ENCODE measurements at places on chromosomes 4 and X. TPM values are rescaled to one million over a fixed set of nuclear protein-coding genes. Genes with fewer than 3 reads are reported as not detected.
A peak's percentile ranks its signal among the peaks of the same experiment; 100 is the strongest.

DNA sequence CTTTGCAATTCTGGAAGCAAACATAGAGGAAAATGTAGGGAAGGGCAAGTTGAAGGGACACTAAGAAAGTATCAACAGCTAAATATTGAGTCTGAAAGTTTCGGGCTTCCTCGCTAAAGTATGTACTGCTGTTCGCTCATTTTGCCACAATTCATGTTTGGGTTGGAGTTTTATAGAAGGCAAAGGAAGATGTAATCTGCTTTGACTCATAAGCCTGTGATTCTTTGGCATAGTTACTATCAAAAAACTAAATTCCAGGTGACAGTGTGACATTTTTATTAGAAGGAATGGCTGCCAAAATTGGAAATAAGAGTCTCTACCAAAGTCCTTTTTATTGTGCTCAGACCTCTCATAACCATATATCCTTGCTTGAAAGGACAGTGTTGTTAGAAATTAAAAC lies 336.7 kb upstream of the ADGRL3 start:
- no peak for DNase-seq

DNA sequence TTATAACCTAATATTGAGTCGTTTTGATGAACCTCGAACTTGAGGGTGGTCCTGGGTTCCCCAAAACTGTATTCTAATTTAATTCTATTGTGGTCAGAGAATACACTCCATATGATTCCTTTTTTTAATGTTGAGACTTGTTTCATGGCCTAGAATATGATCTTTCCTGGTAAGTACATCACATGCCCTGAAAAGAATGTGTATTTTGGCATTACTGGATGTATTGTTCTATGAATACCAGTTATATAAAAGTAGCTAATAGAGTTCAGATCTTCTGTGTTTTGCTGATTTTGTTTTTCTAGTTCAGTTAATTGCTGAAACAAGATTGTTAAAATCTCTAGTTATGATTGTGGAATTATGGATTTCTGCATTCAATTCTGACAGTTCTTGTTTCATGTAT lies 18.8 kb downstream of the PRRG1 start:
- DNase-seq, result no peak

GRCh38 chr4:177308125-177308524 lies 1.5 kb upstream of the NEIL3 start:
- no peak for DNase-seq

- no peak for DNase-seq
These were observed 330.1 kb upstream of the GRID2 start for GRCh38 chr4:91973479-91974153.

DNA sequence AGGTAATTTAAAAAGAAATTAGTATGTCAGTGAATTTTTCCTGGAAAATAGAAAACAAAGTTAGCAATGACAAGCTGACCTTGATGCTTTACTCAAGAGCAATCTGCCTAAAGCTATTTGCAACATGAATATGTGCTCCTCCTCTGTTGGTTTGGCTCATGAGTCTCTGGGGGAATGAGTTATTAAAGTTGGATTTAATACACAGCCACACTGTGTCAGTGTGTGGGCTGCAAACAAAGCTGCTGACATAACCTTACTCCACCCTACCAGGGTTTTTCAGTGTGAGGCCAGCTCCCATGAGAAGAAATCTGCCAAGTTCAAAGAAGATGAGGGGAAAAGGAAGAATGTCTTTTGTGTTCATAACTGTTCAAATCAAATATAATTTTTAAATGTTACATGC lies 280.5 kb downstream of the TLL1 start:
- DNase-seq, result no peak

DNA sequence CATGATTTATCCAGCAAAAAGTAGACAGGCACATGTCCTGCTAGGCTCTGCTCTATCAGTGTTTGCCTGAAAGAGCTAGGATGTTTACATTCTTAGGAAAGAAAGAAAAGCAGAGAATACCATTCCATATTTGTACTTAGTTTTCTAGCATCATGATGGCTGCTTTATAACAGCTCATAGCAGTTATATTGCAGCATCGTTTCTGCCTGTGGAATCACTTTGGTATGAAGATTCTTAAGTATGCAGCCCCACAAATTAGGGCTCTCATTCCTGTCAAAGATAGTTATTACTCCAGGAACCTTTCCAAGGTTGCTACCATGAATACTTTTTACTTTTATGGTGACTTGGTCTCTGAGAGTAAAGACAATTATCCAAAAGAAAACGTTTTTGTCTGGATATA lies 119.0 kb upstream of the MYOZ2 start:
- DNase-seq, result no peak

- peak; percentile 61 for DNase-seq
These were observed 63.7 kb upstream of the CD99 start for GRCh38 chrX:2627272-2627867.

DNA sequence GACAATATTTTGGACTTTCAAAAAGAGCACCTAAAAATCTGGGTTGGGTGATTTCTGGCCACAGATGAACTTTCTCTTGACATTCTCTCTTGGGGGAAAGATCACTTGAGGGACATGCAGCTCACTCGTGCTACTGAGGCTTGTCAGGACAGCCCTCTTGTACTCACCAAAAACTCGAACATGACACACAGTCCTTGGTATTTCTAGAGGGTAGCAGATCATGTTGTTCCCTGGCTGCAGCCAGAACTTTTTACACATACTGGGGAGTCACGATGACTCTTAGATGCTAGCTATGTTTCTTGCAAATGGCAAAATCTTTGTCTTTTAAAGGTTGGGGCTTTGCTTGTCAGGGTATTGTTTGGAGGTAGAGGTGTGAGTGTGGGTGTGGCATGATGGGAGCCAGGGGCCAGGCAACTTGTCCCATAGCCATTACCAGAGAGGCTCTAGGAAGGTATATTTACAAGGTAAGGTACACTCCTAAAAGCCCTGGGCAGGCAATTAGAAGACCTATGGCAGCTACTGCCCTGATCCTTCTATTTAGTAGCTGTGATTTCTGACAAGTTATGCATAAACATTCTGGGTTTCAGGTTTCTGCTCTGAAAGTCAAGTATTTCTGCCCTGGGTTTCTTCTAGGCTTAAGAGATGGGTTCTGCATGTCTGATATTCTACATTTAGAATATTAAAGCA lies 241.7 kb upstream of the TLL1 start:
- DNase-seq, result no peak

DNA sequence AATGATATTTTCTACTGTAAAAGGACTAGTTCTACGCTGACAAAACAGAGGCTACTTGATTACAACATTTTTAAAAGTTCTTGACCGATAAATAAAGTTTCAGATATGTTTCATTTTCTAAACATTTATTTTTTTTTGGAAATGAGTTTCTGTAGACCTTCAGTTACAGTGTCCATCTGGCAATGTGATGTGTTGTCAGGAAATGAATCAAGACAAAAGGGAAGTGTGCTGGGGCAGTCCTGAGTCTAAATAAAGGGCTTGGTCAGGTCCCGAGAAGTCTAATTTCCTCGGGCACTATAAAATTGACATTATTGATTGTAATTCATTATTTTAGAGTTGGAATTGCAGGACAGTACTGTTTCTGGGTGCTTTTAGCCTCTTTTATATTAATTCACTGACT lies 57.0 kb upstream of the FTHL17 start:
- no peak for DNase-seq

DNA sequence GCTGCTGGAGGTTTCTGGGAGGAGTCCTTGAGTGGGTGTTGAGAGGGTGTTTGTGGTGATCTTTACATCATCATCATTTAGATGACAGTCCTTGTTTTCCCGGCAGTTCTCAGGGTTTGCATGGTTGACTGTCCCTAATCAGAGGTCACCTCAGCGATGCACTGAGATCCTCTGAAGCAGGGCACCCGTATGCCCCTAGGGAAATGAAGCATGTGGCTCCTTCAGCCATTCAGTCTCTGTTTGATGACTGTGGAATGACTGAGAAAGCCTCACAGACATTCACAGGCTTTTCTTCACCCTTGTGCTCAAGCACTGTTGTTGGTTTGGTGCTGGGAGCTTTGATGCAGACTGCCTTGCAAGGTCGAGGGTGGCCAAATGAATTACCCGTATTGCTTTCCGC lies 474.7 kb downstream of the SPRY1 start:
- DNase-seq, result no peak

DNA sequence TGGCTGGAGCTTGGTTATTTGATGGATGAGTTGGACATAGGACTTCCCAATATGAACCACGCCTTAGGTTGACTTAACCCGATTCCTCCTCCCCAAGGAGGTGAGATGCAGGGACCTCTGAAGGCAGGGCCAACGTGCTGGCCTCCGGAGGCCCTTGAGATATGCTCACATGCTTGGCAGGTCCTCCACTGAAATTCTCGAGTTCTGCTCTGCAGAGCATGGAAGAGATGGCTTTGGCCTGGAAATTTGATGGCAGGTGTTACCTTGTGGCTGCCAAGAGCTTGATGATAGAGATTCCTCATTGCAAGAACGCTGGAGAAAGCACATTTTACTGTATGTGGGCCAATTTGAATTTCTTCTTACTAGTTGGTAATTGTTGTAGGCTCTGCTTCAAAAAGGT lies 117.4 kb upstream of the LIMCH1 start:
- DNase-seq, result no peak

DNA sequence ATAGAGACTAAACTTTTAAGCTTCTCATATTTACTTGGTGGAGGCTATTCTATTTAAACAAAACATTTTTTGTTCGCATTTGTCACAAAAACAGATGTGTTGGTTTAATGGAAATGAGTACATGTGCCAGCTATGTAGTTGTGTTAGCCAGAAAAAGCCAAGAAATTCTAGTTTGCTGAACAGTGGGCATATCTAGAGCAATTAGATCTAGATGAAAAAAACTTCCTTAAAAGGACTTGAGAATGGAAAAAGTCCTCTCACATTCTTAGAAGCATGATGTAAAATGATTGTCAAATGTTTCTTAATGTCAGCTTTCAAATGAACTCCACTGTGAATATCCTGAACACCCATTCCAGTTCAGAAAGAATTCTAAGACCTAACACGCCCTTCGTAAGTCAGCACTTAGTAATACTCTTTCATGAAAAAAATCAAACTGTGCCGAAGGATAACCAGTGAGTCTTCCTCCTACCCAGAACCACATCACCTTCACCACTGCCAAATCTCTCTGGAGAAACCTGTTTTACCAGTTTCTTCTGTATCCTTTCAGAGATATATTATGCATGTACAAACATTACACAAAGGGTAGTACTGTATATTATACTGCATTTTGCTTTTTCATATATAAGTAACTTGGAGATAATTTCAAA lies 28.2 kb downstream of the PHKA1 start:
- DNase-seq, result no peak

DNA sequence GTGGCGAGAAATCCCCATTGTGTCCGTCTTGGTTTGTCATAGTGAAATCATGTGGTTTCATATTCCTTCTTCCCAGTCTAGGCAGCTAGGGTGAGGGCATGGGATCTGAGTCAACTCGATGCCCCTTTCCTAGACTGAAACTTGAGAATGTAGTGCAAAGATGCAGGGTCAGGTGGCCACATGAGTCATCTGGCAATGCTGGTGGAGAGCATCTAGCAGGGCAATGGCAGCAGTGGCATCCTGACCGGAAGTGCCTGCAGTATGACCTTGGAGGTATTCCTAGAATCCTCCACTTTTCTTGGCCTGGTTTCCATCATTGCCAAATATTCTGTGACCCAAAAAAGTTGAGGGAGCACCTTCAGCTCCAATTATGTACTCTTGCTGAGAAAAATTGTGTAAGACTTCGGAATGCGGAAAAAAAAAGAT lies 39.1 kb upstream of the TMEM184C start:
- DNase-seq, result no peak

DNA sequence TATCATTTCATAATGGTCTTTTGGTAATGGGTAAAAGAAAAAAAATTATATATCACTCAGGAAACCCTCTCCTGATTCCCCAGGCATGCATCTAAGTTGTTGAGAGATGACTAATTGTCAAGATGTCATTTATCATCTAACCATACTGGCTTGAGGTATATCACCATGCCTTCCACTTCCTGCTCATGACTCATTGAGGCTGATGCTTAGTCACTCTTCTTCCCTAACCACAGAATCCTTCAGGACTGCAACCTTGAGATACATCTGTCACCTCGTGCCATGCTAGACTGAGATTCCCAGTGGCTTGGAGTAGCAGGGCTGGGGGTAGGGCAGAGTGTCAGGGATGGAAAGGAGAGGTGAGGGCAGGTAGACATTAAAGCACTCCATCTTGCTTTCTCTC lies 782.5 kb upstream of the INTU start:
- DNase-seq, result no peak

DNA sequence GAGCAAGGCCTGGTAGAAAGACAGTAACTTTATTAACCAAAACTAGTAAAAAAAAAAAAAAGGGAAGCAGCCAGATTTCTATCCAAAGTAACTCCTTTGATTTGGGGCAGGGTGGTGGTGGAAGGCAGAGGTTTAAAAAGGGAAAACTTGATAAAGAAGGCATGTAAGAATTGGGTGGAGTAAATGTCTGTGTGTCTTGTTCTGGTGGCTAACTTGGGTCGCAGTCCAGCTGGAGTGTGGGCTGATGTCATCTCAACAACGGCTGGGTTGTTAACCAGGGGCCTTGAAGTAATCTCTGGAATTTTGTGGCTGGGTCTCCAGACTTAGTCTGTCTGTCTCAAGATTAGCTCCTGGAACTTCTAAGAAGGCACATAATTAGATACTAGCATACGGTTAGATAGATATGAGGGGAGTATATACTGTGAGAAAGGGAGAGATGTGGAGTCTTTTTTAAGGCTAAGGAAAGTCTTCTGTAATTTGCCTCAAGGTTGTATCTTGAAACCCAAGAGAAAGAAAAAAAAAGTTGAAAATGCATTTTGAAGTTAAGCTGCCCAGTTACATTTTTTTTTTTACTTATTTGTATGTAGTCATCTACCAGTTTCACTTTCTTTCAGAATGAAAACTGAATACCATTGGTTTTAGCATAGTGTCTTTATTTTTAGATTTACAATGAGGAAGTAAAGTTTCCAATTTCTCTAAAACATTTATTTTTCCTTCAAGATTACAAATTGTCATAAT lies 48.3 kb downstream of the MTHFD2L start:
- no peak for DNase-seq

GRCh38 chr4:3835527-3836405 lies 69.6 kb downstream of the ADRA2C start:
- DNase-seq, result no peak

GRCh38 chr4:122787940-122788339 lies 38.7 kb upstream of the FGF2 start:
- DNase-seq, result no peak

DNA sequence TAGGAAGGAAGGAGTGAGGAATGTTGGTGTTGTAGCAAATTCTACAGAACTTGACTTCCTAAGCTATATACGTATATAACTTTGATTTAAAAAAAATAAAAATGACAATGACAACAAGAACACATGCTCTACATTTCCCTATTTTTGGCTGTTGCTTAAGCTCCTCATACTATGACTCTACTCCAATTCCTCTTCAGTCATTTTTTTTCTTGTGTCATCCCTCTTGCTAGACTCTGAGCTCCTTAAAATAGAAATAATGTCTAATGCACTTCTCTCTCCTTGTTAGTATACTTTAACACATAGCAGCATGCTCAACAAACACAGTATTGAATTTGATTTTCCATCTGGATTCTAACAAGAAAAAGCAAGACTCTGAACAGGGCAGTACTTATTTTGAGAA lies 144.0 kb downstream of the HDX start:
- DNase-seq, result no peak

The BMX gene
- not detected for total RNA-seq

The DGKQ gene
- 26.2 TPM for total RNA-seq

Data from glutamatergic neuron (in vitro differentiated cells).